Stimulated activated CD8-positive, alpha-beta memory T cell treated with anti-CD3 and anti-CD28 coated beads, Interleukin-15, amount 100 ng/mL, for 4 hours (primary cell): ENCODE measurements at places on chromosomes 7 and 10.
A peak's percentile ranks its signal among the peaks of the same experiment; 100 is the strongest.

GRCh38 chr10:113735913-113736312 is 15.6 kb upstream of the PLEKHS1 start:
- DNase-seq = no peak

GRCh38 chr7:98795741-98796493 is 73.9 kb downstream of the TMEM130 start:
- no peak for DNase-seq

- DNase-seq = no peak
Observed at GRCh38 chr10:35353395-35353794, 17.1 kb downstream of the CCNY start.

- DNase-seq = no peak
Observed at GRCh38 chr10:4154191-4154715, 369.2 kb upstream of the KLF6 start.

GRCh38 chr10:124388823-124389612 is 29.7 kb downstream of the OAT start:
- peak; percentile 86 for DNase-seq

DNA sequence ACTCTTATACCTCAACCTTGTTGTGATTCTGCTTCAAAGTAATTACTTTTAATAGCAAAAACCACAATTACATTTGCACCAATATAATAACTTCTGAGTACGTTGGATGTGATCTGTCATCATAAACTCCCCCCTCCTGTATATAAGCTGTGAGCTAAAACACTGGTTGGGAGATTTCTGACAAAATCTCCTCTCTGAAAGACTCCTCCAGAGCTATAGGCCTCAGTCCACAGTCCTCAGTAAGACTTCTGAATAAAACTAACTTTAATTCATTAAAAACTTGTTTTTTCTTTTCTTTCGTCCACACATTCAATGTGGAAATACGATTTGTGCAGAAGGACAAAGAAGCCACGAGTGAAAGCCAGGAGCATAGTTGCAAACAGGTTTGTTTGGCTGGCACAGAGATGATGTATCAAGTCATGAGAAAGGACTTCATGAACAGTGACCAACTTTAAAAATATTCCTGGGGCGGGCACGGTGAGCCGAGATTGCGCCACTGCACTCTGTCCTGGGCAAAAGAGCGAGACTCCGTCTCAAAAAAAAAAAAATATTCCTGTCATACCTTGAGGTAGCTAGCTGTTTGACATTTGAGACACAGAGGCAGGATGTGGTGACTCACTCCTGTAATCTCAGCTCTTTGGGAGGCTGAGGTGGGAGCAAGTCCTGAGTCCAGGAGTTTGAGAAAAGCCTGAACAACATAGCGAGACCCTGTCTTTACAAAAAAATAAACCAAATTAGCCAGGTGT is 91.1 kb upstream of the ARHGAP21 start:
- DNase-seq = no peak

DNA sequence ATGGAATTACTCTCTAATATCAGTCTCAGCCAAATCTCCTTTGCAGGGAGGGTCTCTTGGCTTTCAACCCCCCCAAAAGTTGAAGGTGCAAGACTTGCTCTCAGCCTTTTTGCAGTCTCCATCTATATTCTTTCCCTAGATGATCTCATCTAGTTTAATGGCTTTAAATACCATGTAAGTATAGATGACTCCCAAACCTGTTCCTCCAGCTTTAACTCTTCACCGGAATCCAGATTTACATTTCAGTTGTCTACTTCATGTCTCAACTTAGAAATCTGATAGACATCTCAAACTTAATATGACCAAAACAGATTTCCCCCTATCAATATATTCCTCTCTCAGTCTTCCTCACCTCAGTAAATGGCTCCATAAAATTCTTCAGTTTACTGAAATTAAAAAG is 9.9 kb upstream of the TAS2R41 start:
- no peak for DNase-seq

GRCh38 chr10:14569274-14570060 is 205.2 kb downstream of the FAM107B start:
- DNase-seq = no peak

GRCh38 chr10:49369216-49370162 is 26.4 kb downstream of the DRGX start:
- DNase-seq = no peak

DNA sequence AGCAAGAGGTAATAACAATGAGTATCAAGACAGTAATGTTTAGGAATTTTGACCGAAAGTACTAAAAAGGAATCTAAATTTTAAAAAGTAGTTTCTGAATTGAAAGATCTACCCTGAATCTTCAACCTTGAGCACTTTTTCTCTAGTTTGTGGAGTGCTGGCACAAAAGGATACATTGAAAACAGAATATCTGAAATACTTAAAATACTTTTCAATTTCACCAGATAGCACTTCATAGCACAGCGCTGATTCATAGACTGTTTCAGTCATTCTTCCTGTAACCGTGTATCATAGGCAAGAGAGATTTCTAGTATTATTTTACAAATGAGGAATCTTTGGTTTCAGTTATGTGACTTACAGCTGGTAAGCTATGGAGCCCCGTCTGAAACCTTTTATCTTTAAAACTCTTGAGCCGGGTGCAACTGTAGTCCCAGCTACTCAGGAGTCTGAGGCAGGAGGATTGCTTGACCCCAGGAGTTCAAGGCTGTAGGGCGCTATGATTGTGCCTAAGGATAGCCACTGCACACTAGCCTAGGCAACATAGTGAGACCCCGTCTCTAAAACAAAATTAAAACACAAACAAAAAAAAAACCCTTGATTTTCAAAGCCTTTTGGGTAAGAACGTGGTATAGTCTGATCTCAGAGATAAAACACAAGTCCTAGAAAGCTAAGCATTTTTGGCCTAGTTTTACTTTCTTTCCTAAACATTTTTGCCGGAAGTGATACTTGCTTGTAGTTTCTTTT is 35.1 kb downstream of the FHIP2A start:
- DNase-seq = no peak

GRCh38 chr10:103592186-103593021 is 98.9 kb downstream of the NEURL1 start:
- no peak for DNase-seq
